ENCODE measurements at places on chromosomes 16 and 17. TPM values are rescaled to one million over a fixed set of nuclear protein-coding genes. Genes with fewer than 3 reads are reported as not detected.

- DNase-seq = peak; percentile 15
Observed at GRCh38 chr16:67995423-67995822, 3.9 kb downstream of the DPEP2 start.

DNA sequence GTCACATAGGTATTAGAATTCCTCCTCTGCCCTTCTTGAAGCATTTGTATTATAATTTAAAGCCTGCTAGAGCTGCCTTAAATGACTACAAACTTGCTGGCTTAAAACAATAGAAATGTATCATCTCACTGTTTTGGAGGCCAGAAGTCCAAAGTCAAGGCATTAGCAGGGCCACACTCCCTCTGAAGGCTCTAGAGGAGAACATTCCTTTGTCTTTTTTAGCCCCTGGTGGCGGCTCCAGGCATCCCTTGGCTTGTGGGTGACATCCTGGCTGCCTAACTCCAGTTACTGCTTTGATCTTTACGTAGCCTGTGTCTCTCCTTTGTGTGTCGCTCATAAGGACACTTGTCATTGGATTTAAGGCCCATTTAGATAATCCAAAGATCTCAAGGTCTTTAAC is 186.6 kb upstream of the SALL1 start:
- no peak for DNase-seq

GRCh38 chr17:76617838-76618237 is 25.7 kb downstream of the ST6GALNAC1 start:
- DNase-seq = no peak

GRCh38 chr17:9090641-9091096 is 69.4 kb downstream of the NTN1 start:
- no peak for DNase-seq

GRCh38 chr17:41060052-41060604 is at the start of gene KRTAP2-3:
Gene KRTAP2-3, minus strand, starts transcription at chr17:41060114. Its CDS starts 64 bp downstream, at chr17:41060050.
- peak; percentile 92 for DNase-seq

EPX gene
- total RNA-seq = not detected

SKAP1 gene
- 0.17 TPM for total RNA-seq

HEATR9 gene
- total RNA-seq = not detected
